ENCODE measurements at places on chromosomes 7 and 10.

DNA sequence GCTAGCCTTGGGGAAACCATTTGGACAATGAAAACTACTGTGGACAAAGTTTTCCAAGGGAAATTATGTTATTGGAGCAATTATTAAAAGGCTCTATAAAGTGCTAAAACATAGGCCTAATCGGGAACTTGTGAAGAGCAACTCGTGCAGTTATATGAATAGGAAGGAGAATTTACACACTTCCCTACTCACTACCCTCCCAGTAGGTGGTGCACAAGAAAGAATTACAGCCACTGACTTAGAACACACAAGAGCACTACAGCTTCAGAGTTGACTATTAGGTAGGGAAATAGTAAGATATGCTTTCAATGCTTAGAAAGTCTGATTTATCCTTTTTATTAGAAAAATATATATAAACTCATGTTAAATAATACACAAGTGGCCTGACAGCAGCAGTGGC is 47.2 kb downstream of the GSAP start:
- no peak for DNase-seq

GRCh38 chr7:13751766-13752165 is 237.7 kb downstream of the ETV1 start:
- DNase-seq, result no peak

DNA sequence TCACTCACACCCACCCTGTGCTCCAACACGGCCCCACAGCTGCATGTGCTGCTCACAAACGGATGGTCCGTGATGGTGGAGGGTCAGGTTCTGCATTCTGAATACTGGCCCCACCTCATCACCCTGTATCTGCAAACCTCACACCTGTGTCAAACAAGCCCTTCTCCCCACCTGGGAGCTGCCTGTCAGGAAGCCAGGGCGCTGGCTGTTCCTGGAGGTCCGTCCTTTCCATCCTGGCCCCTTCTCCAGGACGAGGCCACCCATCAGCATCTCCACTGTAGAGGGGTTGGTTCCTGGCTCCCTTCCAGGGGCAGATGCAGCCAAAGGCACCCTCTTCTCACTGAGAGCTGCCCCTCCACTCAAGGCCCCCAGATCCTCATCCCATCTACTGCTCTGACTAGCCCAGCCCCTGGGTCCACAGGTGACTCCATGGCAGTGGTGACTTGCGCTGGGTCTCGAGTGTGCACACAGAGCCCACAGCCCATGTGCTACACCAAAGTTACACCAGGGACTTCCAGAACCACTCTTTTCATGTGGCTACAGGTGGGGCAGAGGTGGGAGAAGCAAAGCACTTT is 229.4 kb downstream of the TNS3 start:
- no peak for DNase-seq

- no peak for DNase-seq
Observed at GRCh38 chr7:95501261-95501832, 15.6 kb downstream of the ASB4 start.

GRCh38 chr7:22676385-22676784 is 50.6 kb upstream of the IL6 start:
- DNase-seq, result no peak

DNA sequence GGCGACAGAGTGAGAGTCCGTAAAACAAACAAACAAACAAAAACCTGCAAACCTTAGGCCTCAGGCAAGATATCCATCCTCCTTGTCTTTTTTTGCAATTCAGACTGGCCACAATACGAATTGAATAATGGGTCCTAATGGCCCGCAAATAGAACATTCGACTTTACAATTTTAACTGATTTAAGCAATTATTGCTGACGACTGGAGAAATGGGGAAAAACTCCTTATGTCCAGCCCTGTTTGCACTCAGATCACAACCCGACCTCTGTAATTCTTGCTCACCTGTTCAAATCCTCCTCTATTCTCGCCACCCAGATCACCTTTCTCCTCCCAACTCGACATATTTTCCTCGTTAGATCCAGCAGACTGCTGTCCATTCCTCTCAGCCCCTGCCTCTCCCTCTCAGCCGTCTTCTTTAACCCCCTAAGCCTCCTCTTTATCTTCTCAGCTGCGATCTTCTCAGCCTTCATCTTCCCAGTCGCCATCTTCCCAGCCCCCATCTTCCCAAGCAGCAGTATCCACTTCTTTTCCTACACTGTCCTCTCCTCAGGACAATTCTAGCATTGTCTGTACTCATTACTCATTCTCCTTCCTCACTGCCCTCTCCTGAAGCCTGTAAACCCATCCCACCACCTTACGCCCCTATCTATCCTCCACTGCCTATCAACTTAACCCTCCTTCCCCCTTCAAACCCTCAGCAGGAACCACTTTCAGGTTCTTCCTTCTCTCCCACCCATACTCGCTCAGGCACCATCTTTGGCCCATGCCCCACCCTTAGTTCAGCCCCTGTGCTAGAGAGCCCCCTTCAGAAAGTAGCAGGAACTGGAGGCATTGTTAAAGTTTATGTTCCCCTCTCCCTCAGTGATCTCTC is 61.8 kb downstream of the LRRC17 start:
- DNase-seq, result no peak

DNA sequence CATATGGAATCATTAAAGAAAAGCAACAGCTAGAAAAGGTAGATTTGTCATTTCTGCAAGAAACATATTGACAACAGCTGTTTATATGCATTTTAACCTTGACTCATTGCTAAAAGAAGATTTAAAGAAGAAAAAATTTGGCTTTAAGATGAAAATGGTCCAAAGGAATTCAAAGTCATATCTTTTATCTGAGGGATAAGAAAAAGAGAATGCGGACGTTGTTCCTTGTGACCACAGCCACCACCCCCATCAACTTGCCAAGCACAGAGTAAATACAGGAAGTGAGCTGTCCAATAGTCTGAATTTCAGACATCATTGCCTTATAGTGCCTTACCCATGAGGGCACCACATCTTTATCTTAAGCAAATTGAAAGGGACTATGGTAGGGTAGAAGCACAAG is 7.3 kb upstream of the CRPPA start:
- DNase-seq, result no peak

GRCh38 chr7:40793132-40793531 is 658.3 kb downstream of the SUGCT start:
- no peak for DNase-seq

- DNase-seq, result no peak
Observed at GRCh38 chr10:95502377-95502776, 58.8 kb downstream of the SORBS1 start.

DNA sequence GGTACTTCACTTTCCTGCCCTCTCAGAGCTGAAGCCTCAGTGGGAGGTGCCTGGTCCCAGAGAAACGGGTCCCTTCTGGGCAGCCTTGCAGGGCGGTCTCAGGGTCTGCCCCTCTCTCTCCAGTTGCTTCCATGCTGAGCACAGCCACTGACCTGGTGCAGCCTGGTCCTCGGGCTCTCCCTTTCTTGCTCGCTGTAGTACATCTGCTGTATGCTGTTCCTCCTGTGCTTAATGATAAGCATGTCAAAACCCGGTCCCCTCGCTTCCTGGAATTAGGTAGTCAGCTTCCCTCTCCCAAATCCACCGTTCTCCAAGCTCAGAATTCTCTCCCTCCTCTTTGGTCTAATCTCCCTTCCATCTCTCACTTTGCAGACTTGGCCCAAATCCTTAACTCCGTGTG is 11.0 kb upstream of the HPS1 start:
- DNase-seq, result no peak

GRCh38 chr10:20034732-20035131 is 218.5 kb downstream of the PLXDC2 start:
- no peak for DNase-seq

DNA sequence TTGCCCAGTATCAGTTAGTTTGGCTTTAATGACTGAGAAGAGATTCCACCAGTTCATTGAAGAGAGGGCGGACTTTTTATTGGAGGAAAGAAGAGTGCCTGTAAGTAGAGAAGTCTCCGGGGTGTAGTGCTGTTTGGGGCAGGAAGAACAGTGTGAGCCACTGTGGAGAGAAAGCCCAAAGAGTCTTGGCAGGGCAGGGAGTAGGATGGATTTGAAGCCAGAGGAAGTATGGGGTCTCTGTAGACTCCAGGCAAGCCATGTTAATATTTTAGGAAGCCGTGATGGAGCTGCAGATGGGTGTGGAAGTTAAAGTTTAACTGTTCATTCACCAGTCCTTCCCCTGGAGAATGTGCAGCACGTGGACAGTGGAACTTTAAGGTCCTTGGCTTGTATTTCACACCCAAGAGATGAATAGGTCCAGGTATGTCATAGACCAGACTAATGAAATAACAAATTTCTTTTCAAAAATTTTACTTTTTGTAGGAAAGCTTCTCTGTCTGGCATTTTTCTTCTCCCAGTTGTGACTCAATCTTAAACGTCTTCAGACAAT is 54.1 kb downstream of the TCF7L2 start:
- DNase-seq, result no peak

- DNase-seq, result no peak
Observed at GRCh38 chr7:78939669-78940068, 513.8 kb downstream of the MAGI2 start.

DNA sequence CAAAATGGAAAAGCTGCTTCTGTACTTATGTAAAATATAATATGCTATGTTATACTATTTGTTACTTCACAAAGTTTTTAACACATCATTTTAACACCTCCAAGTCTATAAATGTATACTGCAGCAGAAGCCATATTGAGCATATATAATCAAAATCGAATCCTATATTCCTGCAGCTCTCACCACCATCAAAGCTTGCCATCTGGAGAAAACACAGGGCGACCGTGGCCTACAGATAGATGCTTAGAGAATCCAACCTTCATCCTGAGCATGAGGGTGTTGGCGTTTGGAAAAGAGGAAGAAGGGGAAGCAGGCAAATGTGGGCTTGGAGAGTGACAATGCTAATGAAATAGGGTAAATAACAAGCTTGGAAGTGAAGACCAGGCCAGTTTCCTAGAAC is 258.8 kb upstream of the IMMP2L start:
- no peak for DNase-seq

DNA sequence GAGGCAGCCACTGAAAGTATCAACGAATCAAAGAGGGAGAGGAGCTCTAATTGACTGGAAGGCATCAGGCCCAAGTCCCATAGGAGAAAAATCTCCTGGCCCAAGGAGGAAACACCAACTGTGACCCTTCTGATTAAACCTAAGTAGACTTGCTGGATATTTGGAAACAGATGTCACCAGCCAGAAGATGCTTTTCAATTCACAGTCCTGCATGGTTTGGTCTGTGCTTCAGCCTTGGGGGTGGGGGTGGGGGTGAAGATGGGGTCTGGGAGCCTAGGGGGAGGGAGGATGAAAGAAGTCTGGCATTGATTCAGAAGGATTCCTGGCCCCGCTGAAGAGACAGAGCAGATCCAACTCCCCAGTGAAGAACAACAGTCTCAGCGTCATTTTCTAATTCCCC is 623.7 kb downstream of the PARD3 start:
- no peak for DNase-seq

DNA sequence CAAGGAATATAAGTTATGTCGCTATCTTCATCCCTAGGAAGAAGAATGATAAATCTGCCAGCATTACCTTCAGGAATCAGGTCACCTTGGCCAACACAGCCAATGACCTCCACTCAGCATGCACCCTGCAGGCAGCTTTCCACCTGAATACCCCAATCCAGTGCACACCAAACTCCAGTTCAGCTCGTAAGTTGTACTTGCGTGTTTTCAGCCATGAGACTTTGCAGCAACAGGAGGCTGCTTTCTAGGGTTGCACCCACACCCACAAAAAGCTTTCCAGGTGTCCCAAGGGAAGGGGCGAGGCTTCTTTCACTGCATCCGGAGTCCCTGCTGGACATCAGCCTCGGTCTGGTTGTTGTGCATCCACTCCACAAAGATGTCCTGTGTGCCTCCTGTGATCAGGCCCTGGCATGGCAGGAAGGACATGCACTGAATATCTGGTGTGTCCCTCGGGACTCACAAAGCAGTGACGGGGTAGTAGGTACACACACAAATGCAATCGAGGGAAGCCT is 282.9 kb downstream of the GRID1 start:
- DNase-seq, result no peak

- no peak for DNase-seq
Observed at GRCh38 chr7:20260223-20260622, 43.0 kb upstream of the MACC1 start.

- DNase-seq, result no peak
Observed at GRCh38 chr7:105699568-105700236, 118.4 kb upstream of the EFCAB10 start.

DNA sequence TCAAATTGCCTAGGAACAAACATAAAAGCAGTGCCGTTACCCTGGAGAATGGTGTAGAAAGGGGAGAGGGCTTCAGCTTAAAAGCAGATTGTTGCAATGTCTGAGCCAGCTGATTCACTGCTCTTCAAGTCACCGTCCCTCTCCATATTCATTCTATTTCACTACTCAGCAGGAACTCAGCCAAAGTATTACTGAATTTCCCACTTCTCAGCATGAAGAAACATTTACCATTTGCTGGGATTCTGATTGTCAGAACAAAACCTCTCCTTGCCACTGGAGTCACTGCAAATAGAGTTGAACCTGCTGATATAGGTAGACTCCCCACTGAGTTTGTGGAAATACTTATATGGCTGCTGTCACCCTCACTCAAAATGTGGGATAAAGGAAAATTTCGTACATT is 71.7 kb downstream of the PPP1R17 start:
- no peak for DNase-seq

DNA sequence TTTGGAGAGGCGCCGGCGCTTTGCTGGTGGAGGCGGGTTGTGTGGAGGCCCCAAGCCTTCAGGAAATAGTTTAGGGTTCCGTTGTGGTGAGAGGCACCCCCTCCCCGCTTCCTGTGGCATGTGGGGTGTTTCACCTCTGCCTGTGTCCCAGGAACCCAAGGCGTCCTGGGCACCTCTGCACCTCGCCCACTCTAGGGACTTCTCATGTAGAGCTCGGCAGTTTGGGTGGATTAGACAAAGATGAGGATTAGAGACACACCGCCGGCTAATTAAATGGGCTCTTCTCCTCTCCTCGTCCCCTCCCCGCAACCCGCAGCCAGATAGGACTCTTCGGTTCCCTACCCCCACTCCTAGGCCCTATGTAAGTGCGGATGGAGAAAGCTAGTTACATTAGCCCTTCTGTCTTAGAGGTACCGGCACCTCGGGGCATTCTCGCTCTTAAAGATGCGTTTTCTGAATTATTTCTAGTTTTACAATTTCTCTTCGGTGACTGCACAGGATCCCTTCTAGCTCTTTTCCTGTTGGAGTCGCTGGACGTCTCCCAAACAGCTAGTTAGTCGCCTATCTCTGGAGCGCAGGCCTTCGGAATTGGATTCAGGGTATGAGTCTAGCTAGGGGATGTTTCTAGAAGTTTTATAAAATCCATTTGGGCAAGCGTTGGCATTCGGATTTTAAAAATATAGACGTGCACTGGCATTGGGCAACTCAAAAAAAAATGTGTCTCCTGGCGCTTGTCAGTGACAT is 7.8 kb downstream of the PTF1A start:
- no peak for DNase-seq
